ENCODE measurements at places on chromosomes 11 and 22.

DNA sequence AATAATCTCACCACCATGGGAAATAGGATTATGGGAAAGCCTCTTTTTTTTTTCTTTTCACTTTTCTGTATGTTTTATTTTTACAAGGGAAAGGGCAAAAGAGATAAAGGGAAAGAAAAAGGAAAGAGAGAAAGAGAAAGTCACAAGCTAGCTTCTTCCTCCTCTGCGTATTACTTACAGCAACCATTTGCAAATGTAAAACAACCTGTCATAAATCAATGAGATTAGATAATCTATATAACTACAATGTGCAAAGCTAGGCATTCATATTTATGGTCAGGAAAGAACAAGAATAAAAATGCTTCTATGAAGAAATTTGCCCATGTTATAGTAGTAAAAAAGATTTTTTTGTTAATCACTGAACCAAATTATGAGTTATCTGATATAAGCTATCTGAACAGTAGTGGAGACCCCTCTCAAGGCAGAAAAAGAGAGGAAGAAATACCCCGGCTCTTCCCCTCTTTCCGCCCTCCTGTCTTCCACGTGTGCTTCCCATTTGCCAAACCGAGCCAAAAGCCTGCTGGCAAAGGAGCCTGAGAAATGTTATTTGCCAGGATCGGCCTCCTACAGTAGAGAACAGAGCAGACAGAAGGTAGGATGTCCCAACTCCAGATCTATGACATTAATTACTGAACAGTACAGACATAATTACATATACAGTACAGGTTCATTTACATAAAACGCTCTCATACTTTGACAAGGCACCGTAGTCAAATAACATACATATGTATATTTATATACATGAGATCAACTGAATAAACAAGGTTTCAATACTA lies 50.2 kb downstream of the ARHGAP32 start:
- DNase-seq = no peak

DNA sequence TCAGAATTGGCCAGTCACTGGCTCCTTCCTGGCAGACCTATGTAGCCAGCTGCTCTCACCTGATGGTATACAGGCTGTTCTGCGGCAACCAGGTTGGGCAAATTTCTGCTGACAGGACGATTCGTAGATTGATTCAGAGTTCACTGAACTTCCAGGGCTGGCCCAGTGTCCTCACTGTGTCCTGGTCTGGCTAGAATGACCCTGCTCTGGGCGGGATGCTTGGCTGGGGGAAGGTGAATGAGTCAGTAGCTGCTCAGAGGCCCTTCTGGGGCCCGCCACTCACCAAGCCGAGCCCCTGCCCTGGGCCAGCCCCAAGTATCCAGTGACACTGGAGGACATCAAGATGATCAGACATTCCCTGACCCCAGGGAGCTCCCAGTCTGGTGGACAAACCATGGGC lies 62.9 kb upstream of the WNT11 start:
- DNase-seq = no peak

- no peak for DNase-seq
These were observed 63.3 kb downstream of the SIK3 start for GRCh38 chr11:117034901-117035300.

DNA sequence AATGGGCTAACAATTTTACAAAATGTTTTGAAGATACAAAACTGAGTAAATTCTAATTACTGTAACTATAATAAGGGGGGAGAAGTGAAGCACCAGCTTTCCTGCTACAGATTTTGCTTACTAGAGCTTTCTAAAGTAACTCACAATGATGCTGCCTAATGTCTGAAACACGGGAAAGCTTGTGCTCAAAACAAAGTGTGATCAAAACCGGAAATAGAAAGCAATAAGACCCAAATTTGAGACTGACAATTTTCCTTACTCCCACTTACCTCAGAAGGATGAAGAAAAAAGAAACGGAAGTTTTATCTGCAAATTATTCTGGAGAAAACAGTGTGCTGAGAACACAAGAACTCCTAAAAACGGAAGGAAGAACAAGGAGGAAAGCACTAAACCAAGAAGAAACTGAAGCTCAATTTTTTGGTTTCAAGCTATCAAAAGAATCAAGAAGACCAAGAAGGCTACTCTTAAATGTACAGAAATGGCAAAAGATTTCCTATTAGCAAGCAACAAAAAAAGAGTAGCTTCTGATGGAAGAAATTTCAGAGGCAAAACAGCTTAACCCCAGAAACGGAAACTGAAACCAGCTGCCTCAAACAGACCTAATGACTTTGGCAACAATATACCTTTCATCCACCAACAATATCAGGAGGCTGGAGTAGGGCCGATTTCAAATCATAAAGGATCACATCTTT lies 33.4 kb downstream of the AMBRA1 start:
- DNase-seq = peak; percentile 16

DNA sequence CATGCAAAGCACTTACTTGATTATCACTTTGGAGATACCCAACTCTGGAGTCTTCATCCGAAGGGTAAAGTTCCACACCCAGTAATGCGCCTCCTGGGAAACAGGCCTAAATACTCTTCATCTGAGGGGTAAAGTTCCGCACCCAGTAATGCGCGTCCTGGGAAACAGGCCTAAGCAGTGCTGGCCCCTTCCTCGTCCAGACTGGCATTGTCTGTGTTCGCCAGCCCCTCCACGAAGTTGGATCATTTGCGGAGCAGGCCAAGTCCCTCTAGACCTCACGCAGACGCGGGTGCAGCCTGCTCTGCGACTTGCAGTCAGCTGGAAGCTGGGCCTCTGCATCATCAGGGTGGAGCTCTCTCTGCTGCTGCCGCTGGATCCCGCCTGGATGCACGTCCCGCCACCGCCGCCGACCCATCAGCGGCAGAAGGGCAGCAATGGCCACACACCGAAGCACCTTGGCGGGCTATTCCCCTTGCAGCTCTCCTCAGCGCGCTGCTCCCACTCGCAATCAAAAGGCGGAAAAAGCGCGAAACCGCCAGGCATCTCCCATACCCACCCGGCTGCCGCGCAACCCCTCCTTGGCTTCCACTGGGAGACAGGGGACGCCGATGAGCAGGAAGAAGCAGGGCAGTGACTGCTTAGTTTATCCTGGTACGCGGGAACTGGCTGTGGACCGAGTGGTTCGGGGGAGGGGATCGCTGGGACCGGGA lies 34.1 kb upstream of the GLYATL1 start:
- no peak for DNase-seq

GRCh38 chr11:6404342-6405051 lies 14.2 kb downstream of the SMPD1 start:
- no peak for DNase-seq

DNA sequence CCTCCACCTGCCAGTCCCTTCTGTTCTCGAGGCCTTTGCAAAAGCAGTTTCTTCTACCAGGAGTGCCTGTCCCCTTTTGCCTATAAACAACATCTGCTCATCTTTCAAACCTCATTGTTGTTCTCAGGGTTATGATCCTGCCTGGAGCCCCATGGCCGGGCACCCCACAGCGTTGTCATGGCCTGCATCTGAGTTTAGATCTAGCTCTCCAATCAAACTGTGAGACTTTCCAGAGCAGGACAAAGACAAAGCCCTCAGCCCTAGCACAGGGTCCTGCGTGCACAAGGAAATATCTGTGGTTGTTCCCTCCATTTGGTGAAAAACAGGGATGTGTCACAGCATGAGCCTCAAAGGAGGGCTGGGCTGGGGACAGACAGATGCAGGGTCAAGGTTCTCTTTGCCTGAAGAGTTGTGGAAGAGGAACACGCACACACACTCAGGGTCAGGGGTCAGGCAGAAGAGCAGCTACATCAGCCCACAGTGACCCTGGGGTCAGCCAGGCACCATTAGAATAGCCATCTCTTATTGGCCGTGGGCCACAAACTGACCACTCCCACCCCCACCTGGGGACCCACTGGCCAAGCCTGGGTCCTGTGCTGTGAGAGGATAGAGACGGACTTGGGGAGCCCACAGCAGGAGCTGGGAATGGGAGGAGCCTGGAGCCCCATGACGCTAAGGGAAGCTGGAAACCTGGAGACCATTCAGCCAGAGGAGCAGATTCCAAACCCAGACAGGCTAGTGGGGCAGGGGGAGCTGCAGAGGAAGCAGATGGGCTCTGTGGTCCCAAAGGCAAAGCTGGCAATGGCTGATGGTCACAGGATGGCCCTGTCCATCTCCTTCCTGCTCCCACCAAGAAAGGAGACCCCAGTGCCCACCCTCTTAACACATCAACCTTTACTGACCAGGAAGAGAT lies 99.4 kb downstream of the PDE2A start:
- DNase-seq = no peak

- peak; percentile 40 for DNase-seq
These were observed 42.5 kb downstream of the SFI1 start for GRCh38 chr22:31538815-31539214.

- DNase-seq = no peak
These were observed 42.8 kb upstream of the HSPA8 start for GRCh38 chr11:123104697-123105096.

- no peak for DNase-seq
These were observed 57.0 kb downstream of the RBFOX2 start for GRCh38 chr22:35971456-35972119.

GRCh38 chr11:617199-617911 lies 1.6 kb upstream of the IRF7 start:
- no peak for DNase-seq

- no peak for DNase-seq
These were observed 192.7 kb downstream of the NAV2 start for GRCh38 chr11:19905280-19905853.

DNA sequence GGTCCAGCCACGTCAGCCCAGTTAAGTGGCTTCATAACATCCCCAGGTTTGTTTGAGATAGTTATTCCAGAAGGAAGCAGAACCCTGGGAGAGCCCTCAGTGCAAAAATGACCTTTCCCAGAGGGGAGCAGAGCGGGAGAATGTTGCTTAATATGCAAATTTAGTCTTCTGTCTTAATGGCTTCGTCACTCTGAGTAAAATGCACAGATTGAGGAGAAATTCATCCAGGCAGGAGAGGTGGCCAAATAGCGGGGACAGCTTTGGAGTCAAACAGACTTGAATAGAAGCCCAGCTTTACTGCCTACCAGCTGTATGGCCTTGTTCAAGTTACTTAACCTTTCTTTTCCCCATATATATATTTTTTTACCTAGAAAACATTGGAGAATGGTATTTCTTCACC lies 12.3 kb upstream of the NRGN start:
- no peak for DNase-seq

DNA sequence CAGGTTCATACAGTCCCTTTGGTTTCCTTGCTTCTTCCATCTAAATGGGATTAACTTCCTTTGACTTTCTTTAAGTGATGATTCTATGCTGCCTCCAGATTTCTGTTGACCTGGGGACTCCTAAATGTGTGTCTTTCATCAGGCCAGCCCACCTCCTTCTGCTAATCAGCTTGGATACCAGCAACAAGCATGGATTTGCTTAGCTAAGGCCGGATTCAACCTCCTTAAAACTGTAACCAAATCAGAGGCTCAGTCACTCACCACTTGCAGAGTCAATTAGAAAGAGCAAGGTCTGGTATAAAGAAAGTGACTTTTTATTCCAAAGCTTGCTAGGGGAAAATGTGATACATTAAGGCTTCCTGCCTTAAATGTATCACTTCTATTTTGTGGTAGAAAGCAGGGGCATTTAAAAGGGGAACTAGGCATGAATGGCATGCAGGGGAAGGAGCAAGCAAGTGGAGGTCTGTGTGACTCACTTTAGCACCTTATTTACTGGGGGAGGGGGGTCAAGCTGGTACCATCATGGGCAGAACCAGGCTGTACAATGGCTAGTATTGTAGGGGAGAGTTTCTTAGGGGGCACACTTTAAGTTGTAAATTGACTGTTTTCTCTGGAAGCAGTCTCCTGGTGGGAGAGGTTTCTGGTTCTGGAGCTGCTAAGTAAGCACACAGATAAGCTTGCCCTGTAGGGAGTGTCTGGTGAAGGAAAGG lies 239.0 kb upstream of the PDGFD start:
- no peak for DNase-seq

DNA sequence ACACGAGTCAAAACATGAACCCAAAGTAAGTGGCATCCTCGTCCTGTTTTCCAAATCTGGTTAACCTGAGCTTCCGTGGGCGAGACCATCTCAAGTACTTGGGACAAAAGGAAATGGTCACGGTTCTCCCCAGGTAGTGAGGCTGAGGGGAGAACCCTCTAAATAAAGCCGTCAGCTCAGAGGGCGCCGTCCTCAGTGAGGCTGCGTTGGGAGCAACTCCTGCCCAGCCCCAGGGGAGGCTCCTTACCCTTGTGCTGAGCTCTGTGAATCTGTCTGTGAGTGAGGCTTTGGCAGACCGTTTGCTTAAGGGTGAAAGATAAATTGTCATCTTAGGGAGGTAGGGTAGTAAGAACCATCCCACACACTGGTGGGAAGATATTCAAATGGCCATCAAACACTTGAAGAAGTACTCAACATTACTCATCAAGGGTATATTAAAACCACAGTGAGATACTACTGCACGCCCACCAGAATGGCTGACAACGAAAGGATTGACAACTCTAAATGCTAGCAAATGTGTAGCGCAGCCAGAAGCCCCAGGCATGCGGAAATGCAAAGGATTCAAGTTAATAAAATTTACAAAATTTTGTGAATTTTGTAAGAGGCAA lies 321.0 kb downstream of the TBC1D22A start:
- DNase-seq = no peak

DNA sequence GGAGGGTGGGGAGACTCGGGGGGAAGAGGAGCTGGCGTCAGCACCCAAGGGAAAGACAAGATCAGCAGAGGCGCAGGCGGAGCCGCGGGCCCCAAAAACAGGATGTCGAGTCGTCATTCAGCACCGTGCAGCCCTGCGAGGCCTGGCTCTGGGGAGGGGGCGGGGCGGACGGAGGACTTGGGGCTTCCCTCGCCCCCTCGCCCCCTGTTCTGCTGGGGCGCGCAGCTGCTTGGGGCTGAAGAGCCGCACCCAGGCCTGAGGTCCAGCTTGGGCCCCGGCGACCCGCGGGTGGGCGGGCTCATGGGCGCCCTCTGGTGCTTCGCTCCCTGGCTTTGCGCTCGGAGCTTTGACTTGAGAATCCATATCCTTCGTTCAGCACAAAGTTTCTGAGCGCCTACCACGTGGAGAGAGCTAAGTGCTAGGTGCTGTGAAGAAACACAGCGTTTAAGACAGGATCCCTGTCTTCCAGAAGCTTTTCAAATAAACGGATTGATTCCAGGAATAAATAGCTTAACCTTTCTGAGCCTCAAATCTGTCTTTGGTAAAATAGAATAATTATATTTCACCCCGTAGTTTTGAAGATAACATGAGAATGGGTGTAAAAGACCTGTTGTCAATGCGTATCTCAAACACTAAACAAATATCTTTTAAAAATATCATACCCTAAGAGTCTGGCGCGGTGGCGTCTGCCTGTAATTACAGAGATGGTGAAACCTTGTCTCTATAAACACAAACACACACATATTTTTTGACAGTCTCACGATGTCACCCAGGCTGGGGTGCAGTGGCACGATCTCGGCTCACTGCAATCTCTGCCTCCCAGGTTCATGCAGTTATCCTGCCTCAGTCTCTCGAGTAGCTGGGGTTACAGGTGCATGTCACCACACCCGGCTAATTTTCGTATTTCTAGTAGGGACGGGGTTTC lies 929 bp upstream of the RHOG start:
- DNase-seq = no peak

GRCh38 chr11:117973503-117973860 lies 12.7 kb upstream of the IL10RA start:
- DNase-seq = no peak

Measured in stimulated activated CD4-positive, alpha-beta T cell treated with anti-CD3 and anti-CD28 coated beads, Interleukin-12 subunit alpha, Interleukin-12 subunit beta, amount 100 ng/mL, for 48 hours (primary cell).